ENCODE measurements at places on chromosomes 4 and X.
A peak's percentile ranks its signal among the peaks of the same experiment; 100 is the strongest.

GRCh38 chr4:99252746-99253145 lies 33.7 kb upstream of the ADH6 start:
- no peak for DNase-seq

- no peak for DNase-seq
These were observed 19.1 kb downstream of the ACSL1 start for GRCh38 chr4:184806711-184807110.

DNA sequence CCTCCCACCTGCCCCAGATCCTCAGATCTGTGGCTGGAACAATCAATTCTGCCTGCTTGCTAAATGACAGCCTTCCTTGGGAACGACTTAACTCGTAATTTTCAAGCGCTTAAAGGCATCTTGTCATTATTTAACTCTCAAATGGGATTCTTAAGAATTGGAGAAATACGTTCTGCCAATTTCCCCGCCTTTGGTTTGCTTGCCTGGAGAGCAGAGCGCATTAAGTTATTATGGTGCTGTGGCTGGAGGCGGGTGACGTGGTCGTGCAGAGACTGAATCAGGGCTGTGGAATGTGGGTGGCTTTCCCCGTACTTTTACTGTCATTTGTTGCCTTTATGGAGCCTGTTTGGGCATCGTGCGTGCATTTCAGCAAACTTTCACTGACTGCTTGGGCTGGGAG lies 78.9 kb upstream of the PSAPL1 start:
- DNase-seq = no peak

GRCh38 chrX:10579112-10580011 lies 41.0 kb downstream of the MID1 start:
- DNase-seq = no peak

GRCh38 chrX:120365320-120365719 lies 3.4 kb downstream of the ATP1B4 start:
- DNase-seq = peak; percentile 16

DNA sequence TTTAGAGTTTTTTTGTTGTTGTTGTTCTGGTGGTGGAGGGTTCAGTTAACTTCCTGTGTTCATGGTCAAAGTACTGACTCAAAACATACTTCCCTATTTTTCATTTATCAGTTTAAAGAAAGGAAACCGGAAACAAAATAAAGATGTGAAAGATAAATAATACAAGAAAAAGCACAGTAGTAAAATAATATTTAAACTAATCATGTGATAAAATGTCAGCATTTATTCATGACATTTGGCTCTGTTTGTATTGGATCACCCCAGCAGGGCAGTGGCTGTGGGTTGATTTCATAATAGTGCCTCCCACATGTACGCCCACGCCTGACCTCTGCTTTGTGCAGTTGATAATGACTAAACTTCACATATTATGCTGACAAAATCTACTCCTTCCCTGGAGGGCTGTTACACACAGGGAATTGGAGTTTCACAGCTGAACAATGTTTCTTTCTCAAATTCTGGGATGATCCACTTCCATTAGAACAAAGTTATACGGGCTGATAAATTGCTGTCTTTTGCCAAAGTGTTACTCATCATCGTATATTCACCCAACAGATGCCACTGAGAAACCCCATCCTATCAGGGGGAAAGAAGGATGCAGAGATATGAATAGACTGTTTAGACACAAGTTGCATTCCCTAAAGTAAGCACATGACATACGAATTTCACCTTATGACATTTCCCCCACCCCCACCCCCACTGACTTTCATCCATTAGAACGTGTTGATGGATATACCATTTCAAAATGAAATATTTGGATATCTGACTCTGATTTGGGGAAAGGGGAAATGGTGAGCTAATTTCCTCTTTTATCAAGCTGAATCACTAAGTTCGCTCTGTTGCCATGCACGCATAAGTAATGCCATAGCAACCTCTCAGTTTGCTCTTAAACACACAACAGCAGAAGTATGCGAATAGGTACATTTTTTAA lies 48.3 kb downstream of the AMELX start:
- DNase-seq = no peak

DNA sequence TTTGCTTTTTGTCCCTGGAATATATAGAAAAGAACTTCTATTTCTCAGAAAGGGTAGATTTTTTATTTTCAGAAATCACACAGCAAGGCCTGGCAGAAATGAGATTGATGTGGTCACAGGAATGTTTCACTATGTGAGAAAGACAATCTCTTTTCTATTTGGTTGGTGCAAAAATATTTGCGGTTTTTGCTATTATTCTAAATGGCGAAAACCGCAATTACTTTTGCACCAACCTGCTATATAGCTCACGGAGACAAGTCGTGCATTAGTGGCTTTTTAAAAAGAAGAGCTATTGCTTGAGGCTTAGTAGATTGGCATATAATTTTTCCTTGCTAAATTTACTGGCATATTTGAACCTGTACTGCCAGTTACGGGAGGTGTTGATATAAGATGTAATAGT lies 100.4 kb downstream of the ITM2A start:
- no peak for DNase-seq

DNA sequence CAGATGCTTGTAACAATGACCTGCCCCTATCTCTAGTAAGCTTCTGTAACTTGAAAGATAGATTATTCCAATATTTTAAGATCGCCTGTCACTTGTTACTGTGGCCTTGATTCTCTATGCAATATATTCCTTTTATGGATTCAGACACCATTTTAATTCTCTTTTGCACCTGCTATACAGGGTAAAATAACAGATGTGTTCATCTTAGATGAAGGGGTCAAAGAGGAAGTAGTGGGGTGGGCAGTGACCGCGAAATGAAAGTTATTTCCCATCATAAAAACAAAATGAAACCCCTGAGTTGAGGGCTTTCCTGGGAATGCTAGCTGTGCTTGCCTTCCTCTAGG lies 175.9 kb downstream of the TSPAN5 start:
- DNase-seq = no peak

GRCh38 chrX:120768681-120769080 lies 107.0 kb downstream of the CT47B1 start:
- no peak for DNase-seq

- DNase-seq = no peak
These were observed 600.5 kb upstream of the GRIA3 start for GRCh38 chrX:122583551-122583950.

- no peak for DNase-seq
These were observed 19.3 kb upstream of the SLAIN2 start for GRCh38 chr4:48322063-48322462.

DNA sequence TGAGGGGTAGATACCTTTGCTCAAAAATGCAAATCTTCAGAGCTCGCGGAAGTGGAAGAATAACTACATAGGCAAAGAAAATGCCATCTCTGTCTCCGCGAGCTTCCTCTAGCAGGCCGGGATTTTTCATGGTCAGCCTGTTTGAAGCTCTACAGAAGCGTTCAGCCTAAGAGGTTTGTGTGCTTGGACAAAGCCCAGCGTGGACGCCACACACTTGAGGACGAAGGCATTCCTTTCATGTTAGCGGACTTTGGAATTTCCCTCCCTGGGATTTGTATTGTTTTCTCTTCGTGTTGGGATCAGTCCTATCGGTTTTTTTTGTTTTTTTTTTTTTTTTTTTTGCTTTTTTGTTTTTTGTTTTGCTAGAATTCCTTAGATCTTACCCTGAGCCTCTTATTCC lies 53.7 kb downstream of the SMIM31 start:
- DNase-seq = no peak

GRCh38 chr4:1629699-1630083 lies 54.4 kb downstream of the FAM53A start:
- DNase-seq = no peak

GRCh38 chrX:45449982-45450381 lies 249.3 kb upstream of the DIPK2B start:
- DNase-seq = no peak

- DNase-seq = no peak
These were observed 98.2 kb downstream of the SLC39A8 start for GRCh38 chr4:102247041-102247440.

- no peak for DNase-seq
These were observed 227.3 kb upstream of the GIMD1 start for GRCh38 chr4:106595906-106596305.

GRCh38 chr4:1493540-1494287 lies 87.5 kb upstream of the NKX1-1 start:
- no peak for DNase-seq

- no peak for DNase-seq
These were observed 16.0 kb downstream of the GSPT2 start for GRCh38 chrX:51759055-51759839.

DNA sequence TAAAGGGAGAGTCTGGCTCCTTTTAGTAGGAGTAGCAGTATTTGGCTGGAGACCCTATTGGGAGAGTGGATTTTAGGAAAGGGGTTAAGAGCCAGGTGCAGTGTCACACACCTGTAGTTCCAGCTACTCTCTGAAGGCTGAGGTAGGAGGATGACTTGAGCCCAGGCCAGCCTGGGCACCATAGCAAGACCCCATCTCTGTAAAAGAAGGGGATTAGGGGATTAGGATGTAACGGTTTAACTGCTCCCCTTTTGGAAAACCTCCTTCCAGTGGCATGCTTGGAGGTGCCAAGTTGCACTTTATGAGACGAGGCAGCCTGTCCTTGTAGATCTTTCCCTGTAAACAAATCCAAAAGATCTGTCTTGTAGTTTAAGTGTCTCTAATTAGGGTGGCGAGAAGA lies 140.0 kb downstream of the KLHL8 start:
- no peak for DNase-seq

- no peak for DNase-seq
These were observed 158.3 kb downstream of the LDB2 start for GRCh38 chr4:16739997-16740624.

DNA sequence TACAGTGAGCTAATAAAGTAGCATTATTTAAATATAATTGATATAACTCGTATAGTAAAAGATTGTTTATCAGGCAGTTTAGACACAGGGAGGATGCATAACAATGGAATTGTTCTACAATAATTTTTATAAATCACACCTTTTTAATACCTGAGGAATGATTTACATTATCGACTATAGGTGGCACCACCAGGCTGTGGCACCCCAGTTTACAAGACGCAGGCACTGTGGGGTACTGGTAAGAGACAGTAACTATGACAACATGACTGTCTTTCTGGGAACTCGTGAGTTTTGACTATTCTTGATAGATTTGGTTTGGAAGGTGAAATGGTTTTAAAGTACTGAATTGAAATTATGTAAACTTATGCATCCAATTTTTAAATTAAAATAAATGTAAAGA lies 27.1 kb upstream of the STBD1 start:
- DNase-seq = peak; percentile 2

- DNase-seq = peak; percentile 57
These were observed 45.9 kb downstream of the HMGB2 start for GRCh38 chr4:173288296-173288695.

DNA sequence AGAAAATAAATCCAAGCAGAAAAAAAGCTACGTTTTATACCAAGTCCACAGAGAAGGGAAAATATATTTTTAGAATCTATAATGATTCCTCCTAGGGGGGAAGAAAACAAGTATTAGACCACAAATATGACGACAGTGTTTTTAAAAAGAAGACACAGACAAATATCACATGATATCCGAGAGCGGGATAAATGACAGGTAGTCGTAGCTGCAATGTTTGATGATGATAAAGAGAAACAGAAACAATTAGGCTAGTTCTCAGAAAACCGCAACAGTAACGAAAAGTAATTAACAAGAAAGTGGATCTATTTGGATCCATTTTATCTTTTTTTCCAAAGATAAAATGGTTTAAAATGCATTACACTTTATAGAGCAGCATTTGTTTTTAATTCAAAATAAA lies 918 bp downstream of the HAUS3 start:
- no peak for DNase-seq

- no peak for DNase-seq
These were observed 1794.0 kb upstream of the PCDH7 start for GRCh38 chr4:28926156-28926555.

DNA sequence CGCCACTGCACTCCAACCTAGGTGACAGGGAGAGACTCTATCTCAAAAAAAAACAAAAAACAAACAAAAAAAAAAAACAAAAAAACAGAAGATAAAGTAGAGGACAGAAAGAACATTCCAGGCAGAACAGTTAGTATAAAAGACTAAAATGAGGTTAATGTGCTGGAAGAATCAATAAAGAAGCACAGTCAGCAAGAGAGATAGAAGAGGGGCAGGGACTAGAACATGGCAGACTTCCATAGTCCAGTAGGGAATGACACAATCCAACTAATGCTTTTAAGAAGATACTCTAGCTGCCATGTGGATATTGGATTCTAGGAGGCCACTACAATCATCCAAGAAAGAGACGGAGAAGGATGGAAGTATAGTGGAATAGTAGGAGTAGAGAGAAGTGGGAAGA lies 11.6 kb downstream of the ADGRG2 start:
- DNase-seq = no peak
